Left hindlimb (tissue), 1 donor: ENCODE measurements at places on chromosomes 4 and X.

GRCh38 chrX:41720125-41720779 lies 3.7 kb upstream of the GPR82 start:
- DNase-seq, result peak; percentile 34

DNA sequence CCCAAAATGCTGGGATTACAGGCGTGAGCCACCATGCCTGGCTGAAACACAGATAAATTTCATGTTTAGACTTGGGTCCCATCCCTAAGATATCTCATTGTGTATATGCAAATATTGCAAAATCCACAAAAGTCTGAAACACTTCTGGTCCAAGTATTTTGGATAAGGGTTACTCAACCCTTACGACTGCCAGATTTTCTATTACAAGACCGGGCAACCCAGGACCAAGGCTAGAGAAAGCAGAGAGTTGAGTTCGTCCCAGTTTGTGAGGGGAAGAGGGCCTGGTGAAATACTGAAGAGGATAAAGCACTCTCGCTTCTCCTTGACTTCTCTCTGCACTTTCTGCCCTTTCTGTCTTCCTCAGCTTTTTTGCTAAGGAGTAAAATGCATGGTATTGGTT lies 34.5 kb downstream of the ZFX start:
- DNase-seq, result no peak

DNA sequence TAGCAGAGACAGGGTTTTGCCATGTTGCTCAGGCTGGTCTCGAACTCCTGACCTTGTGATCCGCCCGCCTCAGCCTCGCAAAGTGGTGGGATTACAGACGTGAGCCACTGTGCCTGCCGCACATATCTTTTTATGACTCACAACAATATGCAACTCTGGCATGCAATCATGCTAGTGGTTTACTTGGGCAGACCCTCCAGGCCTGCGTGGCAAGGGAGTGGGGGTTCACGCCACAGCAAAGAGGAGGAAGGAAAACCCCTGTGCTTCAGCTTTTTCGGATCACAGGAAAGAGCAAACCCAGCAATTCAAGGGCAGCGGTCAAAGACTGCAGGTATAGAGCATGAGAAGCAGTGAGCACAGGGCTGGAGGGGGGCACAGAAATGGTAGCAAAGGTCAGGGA lies 48.3 kb upstream of the CD99 start:
- no peak for DNase-seq

DNA sequence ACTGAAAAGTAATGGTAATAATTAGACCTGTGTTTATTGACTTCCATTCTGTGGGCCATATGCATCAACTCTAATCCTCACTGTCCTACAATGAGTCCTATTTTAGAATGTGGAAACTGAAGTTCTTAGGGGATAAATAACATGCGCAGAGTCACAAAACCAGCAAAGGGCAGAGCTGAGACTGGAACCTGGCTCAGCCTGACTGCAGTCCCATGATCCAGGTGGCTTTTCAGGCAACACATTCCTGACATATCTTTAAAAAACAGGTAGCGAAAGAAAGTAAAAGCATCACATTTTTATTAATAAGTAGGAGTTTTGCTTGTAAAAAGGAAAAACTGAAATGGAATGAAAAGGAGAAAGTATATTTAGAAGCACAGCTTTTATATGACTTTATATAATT lies 34.7 kb upstream of the PRSS48 start:
- DNase-seq, result no peak

GRCh38 chr4:107740381-107740780 lies 20.3 kb upstream of the PAPSS1 start:
- DNase-seq, result no peak

DNA sequence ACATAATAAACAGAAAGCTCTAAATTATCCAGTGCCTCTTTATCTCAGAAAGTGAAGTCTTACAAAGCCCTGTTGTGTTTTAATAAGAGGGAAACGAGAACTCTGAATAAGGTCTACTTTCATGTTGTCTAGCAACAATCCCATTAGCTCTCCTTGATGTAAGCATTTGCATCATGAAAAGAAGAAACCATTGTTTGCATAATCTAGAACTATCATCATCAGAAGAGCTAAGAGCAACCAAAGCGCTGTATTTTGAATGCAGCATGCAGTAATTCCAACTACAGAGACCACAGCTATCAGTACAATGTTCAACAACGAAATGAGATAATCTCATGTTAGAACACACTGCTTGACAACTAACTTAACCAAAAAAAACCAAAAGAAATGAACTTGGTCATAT lies 257.1 kb downstream of the CAMK2D start:
- no peak for DNase-seq

DNA sequence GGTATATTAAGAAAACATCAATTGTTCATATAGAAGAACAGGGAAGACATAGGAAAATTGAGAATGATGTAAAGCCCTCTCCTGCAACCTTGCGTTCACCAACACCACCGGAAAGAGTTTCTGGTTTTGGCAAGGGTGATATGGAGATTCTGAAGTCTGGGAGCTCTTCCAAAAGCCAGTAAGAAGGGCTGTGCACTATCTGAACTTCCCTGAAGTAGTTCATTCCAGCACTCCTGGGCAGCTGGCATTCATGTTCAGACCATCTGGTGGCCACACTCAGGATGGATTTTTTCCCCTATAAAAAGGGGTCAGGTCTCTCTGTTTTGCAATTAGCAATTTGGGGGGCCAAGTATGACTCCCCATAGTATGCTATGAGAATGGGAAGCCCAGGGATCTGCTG lies 15.4 kb upstream of the TLR2 start:
- no peak for DNase-seq

DNA sequence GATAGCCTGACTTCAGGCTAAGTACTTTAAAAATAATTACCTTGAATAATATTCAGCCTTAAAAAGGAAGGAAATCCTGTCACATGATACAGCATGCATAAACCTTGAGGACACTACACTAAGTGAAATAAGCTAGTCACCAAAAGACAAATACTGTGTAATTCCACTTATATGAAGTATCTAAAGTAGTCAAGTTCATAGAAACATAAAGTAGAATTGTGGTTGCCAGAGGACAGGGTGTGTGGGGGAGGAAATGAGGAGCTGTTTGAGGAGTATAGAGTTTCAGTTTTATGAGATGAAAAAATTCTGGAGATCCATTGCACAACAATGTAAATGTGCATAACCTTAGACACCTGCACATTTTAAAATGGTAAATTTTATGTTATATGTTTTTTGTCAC lies 5.6 kb upstream of the STPG2 start:
- DNase-seq, result no peak

- no peak for DNase-seq
Measured at GRCh38 chr4:58475097-58475496, 1364.9 kb upstream of the IGFBP7 start.

GRCh38 chrX:20594985-20595384 lies 328.3 kb upstream of the RPS6KA3 start:
- no peak for DNase-seq

DNA sequence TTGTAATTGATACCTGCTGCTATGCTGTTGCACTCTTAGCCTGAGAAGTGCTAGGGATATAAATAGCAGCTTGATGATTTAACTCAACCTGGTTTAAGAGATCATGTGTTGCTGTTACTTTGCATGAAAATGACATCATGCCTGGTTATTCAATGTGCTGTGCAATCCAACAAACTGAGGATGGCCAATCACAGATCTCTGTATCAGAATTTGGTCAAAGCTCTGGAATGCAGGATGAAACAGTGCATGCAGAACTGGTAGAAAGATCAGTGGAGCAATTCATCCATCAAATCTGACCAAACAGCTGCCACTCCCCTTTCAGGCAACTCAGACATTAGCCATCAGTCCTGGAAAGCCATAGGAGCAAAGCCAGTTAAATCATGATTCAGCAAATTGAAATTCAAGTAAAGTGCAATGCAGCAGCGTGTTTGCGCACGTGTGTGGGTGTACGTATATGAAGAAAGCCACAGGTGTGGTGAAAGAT lies 160.3 kb upstream of the RASGEF1B start:
- DNase-seq, result no peak

GRCh38 chr4:109701566-109702410 lies 1.5 kb downstream of the CASP6 start:
- DNase-seq, result no peak
